ENCODE measurements at places on chromosomes 16 and 17. TPM values are rescaled to one million over a fixed set of nuclear protein-coding genes. Genes with fewer than 3 reads are reported as not detected.

SLC6A2 gene
- total RNA-seq, result 0.08 TPM

RMI2 gene
- total RNA-seq, result 34.5 TPM

KRTAP4-9 gene
- not detected for total RNA-seq

RAB26 gene
- 2.4 TPM for total RNA-seq

KCNH6 gene
- not detected for total RNA-seq
